ENCODE measurements at places on chromosomes 1 and 21.

- no peak for DNase-seq
These were observed 217.0 kb downstream of the AJAP1 start for GRCh38 chr1:4871373-4871772.

- no peak for DNase-seq
These were observed 708 bp downstream of the CHRNB2 start for GRCh38 chr1:154568157-154568815.

GRCh38 chr1:243354511-243355153 lies 98.8 kb downstream of the SDCCAG8 start:
- DNase-seq: no peak

DNA sequence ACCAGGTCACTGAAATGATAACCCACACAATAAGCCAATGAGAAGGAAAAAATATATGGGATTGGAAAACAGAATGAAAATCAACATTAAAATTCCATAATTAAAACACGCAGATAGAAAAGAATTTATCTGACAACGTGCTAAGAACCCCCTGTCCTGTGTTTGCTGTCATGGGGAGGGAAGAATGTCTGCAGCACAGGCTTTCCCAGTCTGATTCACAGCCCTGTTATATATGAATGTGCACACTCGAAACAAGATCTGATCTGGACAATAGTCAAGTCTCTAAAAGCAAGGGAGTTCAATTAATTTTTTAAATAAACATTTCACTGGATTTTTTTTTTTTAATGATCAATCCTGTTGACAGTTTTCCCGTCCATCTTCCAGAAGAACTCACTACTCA lies 220.0 kb downstream of the RERE start:
- DNase-seq: no peak

GRCh38 chr1:3347257-3348020 lies 107.0 kb upstream of the ARHGEF16 start:
- DNase-seq: no peak

DNA sequence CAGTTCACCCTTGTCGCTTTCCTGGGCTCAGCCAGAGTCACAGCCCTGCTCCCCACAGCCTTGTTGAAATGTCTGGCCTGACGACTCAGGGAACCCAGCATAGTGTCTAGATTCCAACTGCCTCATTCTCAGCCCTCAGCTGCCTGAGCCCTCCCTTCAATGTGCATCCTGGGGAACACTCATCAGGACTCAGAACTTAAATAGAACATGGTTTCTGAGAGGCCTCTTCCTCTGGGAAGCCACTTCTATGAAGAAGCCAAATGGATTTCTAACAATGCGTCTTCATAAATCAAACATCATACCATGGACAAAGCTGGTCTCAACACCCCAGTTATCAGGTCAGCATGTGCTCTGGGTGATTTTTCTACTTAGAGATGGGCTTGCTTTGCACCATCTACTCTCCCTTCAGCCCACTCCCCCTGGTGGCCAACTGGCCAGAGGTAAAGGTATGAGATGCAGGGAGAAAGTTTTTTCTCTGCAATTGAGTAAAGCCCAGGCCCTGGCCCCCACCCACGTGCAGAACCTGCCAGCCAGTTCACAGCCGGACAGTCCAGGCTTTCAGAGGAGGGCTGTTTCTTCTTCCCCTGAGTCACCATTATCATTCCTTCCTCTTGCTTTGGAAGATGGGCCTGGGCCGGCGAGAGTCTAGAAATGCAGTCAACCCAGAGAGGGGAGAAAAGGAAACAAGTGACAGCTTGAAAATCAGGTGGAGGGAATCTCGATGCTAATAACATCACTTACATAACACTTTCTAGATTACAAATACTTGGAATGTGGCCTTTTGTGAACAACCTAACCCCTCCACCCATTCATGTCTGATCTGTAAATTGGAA lies 32.1 kb downstream of the CD244 start:
- DNase-seq: peak; percentile 54

DNA sequence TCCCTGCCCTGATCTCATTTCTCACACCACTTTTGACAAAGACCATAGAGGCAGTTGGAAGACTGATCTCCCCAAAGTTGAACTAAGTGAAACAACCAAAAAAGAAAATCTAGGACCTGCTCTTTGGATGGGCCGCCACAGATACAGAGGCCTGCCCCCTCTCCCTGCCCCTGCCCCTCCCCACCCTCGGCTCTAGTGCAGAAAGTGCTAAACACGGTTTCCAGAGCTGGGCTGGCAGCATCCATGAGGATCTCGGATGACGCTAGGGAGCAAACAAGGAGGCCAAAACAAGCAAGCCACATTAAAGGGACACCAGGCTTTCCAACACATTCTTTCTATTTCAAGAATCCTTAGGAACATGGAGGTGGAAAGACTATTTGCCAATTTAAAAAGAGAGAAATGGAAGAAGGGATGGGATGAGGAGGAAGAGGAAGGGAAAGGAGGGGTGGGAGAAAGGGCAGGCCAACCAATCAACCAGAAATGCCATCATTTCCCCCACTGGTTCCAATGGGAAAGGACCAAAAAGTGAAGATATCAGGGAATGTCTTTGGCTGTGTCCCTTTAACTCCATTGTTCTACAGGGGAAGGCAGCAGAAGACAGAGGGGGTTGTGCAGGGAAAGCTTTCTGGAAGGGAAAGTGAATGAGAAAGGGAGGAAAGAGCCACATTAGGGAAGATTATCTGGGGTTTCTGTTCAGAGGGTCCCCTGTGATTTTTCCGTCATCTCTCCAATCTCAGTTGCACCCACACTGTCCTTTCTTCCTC lies 38.3 kb upstream of the GOLT1A start:
- DNase-seq: no peak

GRCh38 chr1:219507437-219507836 lies 105.5 kb downstream of the ZC3H11B start:
- no peak for DNase-seq
